NCI-H2107 (cell line): ENCODE measurements at places on chromosomes 16 and 17.

DNA sequence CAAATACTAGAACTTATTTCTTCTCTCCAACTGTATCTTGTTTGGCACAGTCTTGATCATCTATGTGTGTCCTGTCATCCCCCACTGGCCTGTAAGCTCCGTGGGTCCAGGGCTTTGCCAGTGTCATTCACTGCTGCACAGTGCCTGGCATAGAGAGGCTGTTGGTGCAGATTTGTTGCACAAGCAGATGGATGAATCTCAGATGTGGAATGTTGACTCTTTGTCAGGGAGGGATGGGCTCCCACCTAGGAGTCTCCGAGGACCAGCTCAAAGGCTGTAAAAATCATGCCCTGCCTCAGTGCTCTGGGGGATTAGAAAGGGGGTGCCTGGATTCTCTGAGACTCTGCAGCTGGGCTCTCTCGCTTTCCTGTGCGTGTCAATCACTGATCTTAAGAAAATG, 60.6 kb downstream of the RAB11FIP4 start:
- no peak for DNase-seq

DNA sequence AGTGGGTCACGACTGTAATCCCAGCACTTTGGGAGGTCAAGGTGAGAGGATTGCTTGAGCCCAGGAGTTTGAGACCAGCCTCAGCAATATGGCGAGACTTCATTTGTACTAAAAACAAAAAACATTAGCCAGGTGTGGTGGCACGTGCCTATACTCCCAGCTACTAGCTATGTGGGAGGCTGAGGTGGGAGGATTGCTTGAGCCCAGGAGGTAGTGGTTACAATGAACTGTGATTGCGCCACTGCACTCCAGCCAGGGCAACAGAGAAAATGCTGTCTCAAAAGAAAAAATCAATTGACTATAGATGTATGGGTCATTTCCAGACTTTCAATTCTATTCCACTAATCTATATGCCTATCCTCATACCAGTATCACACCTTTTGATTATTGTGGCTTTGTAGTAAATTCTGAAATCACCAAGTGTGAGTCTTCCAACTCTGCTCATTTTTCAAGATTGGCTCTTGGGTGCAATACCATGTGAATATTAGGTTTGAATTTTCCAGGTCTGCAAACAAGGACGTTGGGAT, 27.2 kb upstream of the CEP20 start:
- DNase-seq = no peak

DNA sequence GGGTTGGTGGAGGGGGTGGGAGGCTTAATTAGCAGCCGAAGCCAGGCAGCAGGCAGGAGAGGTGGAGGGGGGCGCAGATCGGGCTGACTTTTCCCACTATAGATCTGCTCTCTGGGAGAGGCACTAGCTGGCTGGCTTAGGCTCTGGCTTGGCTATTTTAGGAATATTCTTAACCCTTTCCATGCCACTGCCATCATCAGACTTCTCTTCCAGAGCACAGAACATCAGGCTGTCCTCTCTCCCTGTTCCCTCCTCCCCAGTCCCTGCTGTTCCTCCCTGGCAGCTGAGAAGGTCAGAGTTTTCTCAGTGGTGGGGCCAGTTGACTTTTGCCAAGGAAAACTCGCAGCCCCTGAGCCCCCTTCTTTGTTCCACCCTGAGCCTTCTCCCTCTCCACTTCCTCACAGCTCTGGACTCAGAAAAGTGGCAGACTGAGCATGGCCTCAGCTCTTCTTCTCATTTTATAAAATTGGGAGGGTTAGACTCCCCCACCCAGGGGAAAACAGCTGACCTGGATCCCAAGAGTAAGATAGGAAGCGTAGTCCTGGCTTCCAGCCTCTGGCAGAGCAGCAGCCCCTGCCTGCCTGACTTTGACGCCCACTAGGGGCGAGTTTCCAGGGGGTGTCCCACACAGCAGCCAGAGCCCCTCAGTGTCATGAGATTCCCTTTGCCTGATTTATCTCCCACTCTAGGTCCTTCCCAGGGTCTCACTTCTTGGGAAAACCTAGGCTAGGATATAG, 9.9 kb upstream of the C1QL1 start:
- no peak for DNase-seq

DNA sequence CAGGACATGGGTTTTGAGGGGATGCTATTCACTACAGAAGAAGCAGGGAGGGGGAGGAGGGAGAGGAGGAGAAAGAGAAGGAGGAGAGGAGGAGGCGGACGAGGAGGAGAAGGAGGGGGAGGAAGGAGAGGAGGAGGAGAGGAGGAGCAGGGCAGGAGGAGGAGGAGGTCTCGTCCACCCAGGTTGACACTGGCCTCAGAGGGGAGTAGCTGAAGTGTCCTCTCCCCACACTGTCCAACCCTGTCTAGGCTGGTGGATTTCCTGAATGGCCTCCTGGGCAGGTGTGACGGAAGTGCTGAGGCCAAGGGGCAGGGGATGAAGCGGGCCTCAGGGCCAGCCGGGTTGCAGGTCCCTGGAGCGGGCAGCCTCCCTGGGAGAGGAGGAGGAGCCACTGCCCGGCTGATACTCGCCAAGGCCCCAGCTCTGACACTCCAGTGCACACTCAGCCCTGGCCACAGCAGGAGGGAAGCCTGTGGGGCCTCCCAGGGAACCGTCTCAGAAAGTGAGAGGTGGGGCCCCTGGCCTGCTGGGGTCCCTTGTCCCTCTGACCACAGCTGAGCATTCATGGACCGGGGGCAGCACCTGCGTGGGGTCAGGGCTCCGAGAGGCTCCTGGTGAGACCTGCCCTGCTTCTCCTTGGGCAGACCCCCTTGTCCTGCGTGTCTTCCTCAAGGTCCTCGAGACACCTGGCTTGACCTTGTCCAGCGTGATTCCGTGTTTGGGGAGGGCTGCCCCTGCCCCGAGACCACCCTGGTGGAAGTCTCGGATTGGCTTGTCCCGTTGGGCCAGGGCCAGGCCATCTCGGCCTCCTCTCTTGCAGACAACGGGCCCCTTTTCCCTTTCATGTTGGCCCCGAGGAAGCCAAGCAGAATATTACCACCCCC, 200.6 kb upstream of the CIBAR2 start:
- DNase-seq = no peak
